ENCODE measurements at places on chromosomes 3 and 15.

- DNase-seq, result no peak
Measured at GRCh38 chr3:168653255-168653654, 557.5 kb upstream of the GOLIM4 start.

DNA sequence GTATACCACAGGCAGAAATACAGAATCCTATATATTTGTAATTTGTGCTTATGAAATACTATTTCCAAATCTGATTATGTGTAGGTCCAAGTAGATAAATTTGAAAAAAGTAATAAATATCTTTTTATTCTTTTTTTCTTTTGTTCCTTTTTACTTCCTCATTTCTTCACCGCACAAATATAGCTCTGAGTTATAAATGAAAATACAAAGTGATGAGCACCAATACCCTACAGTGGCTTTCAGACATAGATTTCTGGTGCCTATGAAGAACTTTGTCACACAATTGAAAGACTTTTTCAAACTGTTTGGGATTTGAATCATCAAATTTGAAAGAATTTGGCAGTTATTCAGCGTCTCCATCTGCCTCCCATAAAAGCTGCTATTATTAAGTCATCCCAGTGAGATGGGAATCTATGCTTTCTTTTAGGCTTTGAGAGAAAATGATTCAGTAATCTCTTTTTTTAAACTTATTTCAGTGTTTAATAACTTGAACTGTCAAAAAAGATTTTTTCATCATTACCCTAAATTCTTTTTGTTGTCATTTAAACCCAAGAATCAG is 363.6 kb upstream of the GOLIM4 start:
- DNase-seq, result no peak

- DNase-seq, result no peak
Measured at GRCh38 chr15:79195239-79195638, 87.3 kb upstream of the ANKRD34C start.

DNA sequence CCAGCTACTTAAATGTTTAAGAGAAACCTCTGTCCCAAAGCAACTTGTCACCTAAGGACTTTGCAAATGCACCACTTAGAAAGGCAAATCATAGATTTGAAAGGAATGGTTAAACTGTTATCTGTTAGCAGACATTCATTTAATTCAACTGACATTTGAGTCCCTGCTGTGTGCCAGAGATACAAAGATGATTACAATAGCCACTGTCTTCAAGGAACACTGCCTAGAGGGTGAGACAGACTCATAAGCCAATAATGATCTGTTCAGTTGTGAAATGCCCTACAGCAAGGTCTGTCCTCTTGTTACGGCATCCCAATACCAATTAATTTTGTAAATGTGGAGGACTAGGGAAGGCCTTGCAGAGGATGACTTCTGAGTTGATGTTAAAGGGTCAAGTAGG is 113.1 kb downstream of the ATG7 start:
- DNase-seq, result no peak

DNA sequence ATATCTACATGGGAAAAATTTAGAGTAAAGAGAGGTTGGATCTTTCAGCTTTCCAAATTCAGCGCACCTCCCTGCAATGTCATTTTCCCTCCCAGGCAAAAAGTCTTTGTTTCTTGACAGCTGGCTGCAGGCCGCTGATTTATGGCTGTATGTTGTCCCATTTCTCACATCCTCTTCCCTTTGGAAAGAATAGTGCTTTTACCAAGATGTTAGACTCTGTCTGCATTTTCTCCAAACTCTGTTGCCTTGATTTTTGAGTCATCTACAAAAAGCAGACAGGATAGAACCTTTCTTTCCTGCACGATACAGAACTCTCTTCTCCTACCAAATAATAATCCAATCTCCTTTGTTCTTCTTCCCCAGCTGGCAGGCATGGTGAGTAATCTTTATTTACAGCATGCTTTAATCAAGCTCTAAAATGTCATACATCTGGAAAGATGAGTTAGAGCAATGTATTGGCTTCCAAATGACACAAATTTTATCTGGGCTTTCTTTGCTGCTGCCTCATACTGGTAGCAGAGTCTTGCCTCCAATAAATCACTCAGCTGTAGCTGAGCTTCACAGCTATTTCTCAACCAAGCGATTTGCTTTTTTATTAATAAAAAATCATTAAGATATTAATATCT is 101.9 kb downstream of the PIK3R4 start:
- DNase-seq, result no peak

All from stimulated activated CD4-positive, alpha-beta T cell treated with anti-CD3 and anti-CD28 coated beads, Interleukin-12 subunit alpha, Interleukin-12 subunit beta, amount 100 ng/mL, for 24 hours (primary cell).